ENCODE measurements at places on chromosomes 6 and 20.
A peak's percentile ranks its signal among the peaks of the same experiment; 100 is the strongest.

DNA sequence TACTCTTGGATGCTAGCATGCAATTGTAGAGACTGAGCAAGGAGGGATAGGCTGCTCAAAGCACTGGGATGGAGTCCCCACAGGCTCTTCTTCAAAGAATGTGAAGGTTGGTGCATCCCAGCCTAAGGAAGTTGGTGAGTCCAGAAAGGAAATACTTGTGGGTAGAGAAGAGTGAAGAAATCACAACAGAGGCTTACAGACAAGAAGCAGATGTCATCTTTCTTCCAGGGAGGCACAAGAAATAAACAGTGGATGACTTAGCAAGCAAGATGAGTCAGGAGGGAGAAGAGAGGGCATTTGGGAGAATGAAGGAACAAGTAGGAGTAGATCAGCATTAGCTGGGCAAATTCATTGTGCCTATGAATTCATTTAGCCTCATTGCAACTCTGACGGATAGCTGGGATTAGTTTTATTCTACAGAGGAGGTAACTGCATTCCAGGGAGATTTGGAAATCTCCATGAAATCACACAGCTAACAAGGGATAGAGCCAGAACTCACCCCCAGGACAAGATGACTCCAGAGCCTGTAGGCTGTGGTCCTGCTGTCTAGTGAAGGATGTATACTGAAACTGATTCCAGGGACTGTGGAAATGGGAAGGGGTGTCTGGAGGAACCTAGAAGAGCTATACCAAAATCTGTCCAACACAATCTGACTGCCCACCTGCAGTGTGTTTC, 125.8 kb upstream of the SPTLC3 start:
- no peak for DNase-seq

GRCh38 chr6:32551410-32551809, 21.3 kb upstream of the HLA-DRB5 start:
- no peak for DNase-seq

- no peak for DNase-seq
Observed at GRCh38 chr6:45921691-45922281, 93.9 kb downstream of the CLIC5 start.

DNA sequence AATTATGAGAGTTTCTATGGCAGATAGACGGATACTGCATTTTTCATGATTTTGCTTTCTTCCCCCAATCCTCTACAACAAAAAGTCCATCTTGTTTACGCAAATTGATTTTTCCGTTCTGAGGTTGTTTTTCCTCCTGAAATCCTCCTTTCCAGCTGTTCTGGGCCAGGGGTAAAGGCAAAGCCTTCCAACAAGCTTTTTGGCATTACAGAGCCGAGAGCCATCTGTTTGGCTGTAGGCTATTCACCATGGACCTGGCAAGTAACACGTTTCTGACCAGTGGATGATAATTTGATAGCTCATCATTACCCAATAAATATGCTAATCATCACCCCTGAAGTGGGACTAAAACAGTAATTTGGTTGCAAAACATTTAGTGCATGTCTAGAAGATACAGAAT, 226.5 kb downstream of the CBLN4 start:
- DNase-seq = no peak

DNA sequence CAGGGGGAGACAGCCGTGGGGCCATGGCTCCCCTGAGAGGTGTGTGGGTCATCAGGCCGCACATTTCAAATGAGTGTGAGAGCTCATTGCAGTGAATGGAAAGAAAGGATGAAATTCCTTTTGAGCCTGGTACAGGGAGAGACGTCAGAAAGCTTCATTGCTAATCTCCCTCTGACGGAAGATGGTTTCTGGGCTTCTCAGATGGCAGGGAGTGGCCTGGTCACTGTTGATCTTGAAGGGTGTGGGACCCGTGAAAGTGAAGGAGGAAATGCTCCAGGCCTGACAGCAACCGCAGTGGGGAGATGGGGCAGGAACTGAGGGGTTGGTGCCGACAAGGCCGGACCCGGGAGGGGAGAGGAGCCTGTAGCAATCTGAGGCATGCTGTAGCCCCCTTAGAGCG, 127.4 kb downstream of the MYLK4 start:
- no peak for DNase-seq

DNA sequence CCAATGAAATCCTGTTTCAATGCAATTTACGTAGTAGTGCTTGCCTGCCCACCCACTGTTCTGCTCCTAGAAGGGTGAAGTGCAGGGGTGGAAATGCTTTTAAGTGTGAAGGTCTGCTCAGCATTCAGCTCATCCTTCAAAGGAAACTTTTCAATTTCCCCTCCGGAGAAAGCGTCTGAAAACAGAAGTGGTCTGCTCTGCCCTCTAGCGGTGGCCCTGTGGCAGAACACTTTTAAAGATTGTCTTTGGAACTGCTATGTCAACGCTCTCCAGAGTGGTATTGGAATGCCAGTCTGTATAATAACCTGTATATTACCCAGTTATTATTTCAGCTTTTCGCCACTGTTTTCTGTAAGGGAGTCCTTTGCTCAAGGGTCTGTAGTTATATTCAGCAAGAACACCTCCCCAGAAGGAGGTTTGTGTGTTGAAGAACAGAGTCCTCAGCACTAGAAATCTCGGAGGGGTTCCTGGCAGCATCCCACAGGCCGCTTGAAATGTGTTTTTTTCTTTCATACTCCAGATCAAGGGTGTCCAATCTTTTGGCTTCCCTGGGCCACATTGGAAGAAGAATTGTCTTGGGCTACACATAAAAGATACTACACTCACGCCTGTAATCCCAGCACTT, 63.1 kb upstream of the KLHL31 start:
- peak; percentile 36 for DNase-seq

DNA sequence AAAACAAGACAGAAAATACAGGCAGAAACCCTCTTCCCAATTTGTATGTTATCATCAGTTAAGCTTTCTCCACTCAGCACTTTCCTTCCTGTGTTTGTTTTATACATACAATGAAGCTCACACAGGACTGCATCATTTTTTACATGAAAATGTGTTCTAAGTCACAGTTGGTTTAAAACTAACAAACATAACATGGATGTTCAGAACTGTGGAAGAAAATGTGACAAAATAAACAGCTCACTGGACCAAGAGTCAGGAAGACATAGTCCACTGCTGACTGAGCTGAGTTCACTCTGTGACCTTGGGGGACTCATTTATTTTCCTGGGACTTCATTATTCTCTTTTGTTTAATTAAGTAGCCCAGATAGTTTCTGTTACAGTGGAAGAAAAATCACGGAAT, 331.5 kb downstream of the SYNE1 start:
- DNase-seq = no peak

GRCh38 chr6:91710342-91710741, 1123.5 kb upstream of the MAP3K7 start:
- no peak for DNase-seq

DNA sequence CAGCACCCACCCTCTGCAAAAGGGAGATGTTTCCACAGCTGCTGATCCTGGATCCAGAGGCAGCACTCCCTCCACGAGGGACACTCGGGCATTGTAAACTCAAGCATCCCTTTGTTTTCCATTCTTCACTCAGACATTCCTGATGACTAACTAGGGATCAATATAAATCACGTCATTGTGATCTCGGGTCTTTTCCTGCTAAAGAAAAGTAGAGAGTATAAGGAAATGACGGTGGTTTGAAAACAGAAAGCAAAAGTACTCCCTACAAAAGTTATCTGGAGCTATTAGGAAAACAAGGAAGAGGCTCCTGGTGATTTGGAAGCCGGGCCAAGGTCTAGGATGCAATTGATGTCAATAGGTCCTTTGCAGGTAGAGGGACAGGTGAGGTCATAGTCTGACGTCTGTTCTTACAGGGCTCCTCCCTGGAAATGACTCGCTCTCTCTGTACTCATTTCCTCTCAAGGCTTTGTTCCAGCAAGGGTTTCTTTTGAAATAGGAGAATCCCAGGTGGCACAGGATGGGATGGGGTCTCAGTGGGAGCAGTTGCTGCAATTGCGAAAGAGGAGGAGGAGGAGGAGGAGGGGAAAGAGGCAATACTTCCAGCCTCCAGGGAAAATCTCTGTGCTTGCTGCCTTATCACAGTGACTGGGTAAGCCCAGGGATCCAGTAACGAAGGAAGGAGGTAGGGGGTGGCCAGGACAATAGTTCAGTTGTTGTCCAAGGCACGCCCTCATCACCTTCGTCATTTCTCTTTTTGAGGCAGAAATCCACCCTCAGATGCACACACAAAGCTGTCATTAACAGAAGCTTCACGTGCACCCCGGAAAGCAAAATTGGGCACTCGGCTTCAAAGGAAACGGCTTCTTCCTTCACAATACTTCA, 222.8 kb downstream of the LY86 start:
- no peak for DNase-seq

GRCh38 chr6:33585403-33586107, 5.5 kb upstream of the BAK1 start:
- DNase-seq = peak; percentile 85

GRCh38 chr6:126553854-126554253, 213.9 kb downstream of the CENPW start:
- DNase-seq = no peak

GRCh38 chr6:9936551-9936950, 478.3 kb downstream of the TFAP2A start:
- DNase-seq = no peak

DNA sequence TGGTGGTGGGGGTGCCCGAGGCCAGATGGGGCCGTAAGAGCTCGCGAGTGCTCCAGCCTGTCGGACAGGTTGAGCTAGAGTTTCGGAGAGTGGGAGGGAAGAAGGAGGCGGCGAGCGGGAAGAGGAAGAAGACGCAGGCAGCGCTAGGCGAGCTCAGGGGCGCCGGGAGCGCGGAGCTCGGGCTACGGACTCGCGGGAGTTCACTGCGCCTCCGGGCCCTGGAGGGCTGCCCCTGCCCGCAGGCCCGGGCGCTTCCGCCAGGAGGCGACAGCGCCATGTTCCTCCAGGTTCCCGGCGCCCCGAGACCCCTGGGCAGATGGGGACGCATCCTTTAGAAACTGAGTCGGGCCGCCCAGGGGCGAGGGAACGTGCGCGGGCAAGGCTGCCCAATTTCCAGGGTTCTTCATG, 984 bp downstream of the TFAP2C start:
- no peak for DNase-seq

- no peak for DNase-seq
Observed at GRCh38 chr6:53045891-53046673, 19.1 kb upstream of the FBXO9 start.

- peak; percentile 2 for DNase-seq
Observed at GRCh38 chr6:89999154-89999553, 104.9 kb downstream of the GJA10 start.
